Natural killer cell treated with Interleukin-12 subunit alpha and Interleukin-12 subunit beta and Interleukin-15 and Interleukin-18, amount 100 ng/mL, for 72 hours (primary cell): ENCODE measurements at places on chromosomes 11 and 22. TPM values are rescaled to one million over a fixed set of nuclear protein-coding genes. Genes with fewer than 3 reads are reported as not detected.

The ESRRA gene
- total RNA-seq: 116 TPM

The ZBTB16 gene
- total RNA-seq: 2.7 TPM

The EXPH5 gene
- total RNA-seq: 0.90 TPM

The BTG4 gene
- total RNA-seq: not detected

The YPEL1 gene
- 14.2 TPM for total RNA-seq

The ISX gene
- total RNA-seq: not detected

The EP300 gene
- 92.0 TPM for total RNA-seq

The KRTAP5-3 gene
- not detected for total RNA-seq

The NARS2 gene
- 15.8 TPM for total RNA-seq

The ARHGAP20 gene
- total RNA-seq: 0.05 TPM

The RTN3 gene
- 55.3 TPM for total RNA-seq

The EHF gene
- 0.50 TPM for total RNA-seq

The EFCAB6 gene
- 1.3 TPM for total RNA-seq

The SMIM35 gene
- not detected for total RNA-seq

The CEP126 gene
- 1.5 TPM for total RNA-seq

The POU2AF2 gene
- not detected for total RNA-seq

The RAB38 gene
- 2.2 TPM for total RNA-seq

The ESAM gene
- total RNA-seq: 1.4 TPM

The DRG1 gene
- 138 TPM for total RNA-seq

The SMARCB1 gene
- 70.5 TPM for total RNA-seq

The APOBEC3C gene
- 78.5 TPM for total RNA-seq

The GALNT18 gene
- total RNA-seq: 0.73 TPM

The OR10D3 gene
- total RNA-seq: not detected

The OR4A16 gene
- total RNA-seq: not detected

The DEUP1 gene
- total RNA-seq: not detected

The PHLDA2 gene
- 4.5 TPM for total RNA-seq

The OR56A1 gene
- total RNA-seq: 0.05 TPM

The LRRN4CL gene
- total RNA-seq: 0.52 TPM

The MEI1 gene
- total RNA-seq: 20.2 TPM

The UPK2 gene
- 1.1 TPM for total RNA-seq

The UCP3 gene
- 5.2 TPM for total RNA-seq

The MAJIN gene
- not detected for total RNA-seq

The MN1 gene
- total RNA-seq: 2.5 TPM

The RASSF10 gene
- not detected for total RNA-seq

The LRRC32 gene
- not detected for total RNA-seq

The MB gene
- not detected for total RNA-seq

The SYCE3 gene
- total RNA-seq: not detected
